Ureter (tissue), 1 donor: ENCODE measurements at places on chromosomes 4 and X. TPM values are rescaled to one million over a fixed set of nuclear protein-coding genes. Genes with fewer than 3 reads are reported as not detected.

SMPX gene
- total RNA-seq = not detected

- no peak for DNase-seq
Observed at GRCh38 chrX:67564475-67564874, 20.7 kb downstream of the AR start.

GRCh38 chr4:154485127-154485773 is 6.3 kb downstream of the DCHS2 start:
- no peak for DNase-seq

SYTL4 gene
- total RNA-seq = 11.4 TPM

PPARGC1A gene
- 13.3 TPM for total RNA-seq
